Ascending aorta (tissue), 2 donors: ENCODE measurements at places on chromosomes 13 and 19.

- H3K4me1 ChIP-seq, result peaks cover 6% of the 10 kb centered on the region
- H3K36me3 ChIP-seq, result no peaks in the 10 kb centered on the region
- H3K27me3 ChIP-seq, result peaks cover 10% of the 10 kb centered on the region
Measured at GRCh38 chr19:35249146-35249847, 495 bp downstream of the LSR start.

GRCh38 chr13:83895994-83896580 is 13.8 kb upstream of the SLITRK1 start:
- no peaks in the 10 kb centered on the region for H3K36me3 ChIP-seq
- no peak for DNase-seq
- no peaks in the 10 kb centered on the region for H3K27me3 ChIP-seq
- H3K4me3 ChIP-seq, result no peak overlapping the region

- no peaks in the 10 kb centered on the region for H3K36me3 ChIP-seq
- no peaks in the 10 kb centered on the region for H3K4me1 ChIP-seq
- no peak overlapping the region for H3K27ac ChIP-seq
- H3K4me3 ChIP-seq, result no peak overlapping the region
- DNase-seq, result no peak
Measured at GRCh38 chr19:7729831-7730285, 2.1 kb downstream of the CLEC4G start.

- H3K36me3 ChIP-seq, result no peaks in the 10 kb centered on the region
- H3K4me3 ChIP-seq, result no peak overlapping the region
- H3K4me1 ChIP-seq, result no peaks in the 10 kb centered on the region
- no peak overlapping the region for H3K27ac ChIP-seq
- H3K27me3 ChIP-seq, result no peaks in the 10 kb centered on the region
Measured at GRCh38 chr13:37395544-37395943, 203.0 kb downstream of the POSTN start.

GRCh38 chr13:46341112-46341711 is 45.8 kb downstream of the RUBCNL start:
- no peaks in the 10 kb centered on the region for H3K27me3 ChIP-seq
- no peaks in the 10 kb centered on the region for H3K36me3 ChIP-seq
- no peak overlapping the region for H3K27ac ChIP-seq
- no peak for DNase-seq

GRCh38 chr13:80605011-80605410 is 264.1 kb upstream of the SPRY2 start:
- H3K4me3 ChIP-seq, result no peak overlapping the region
- H3K4me1 ChIP-seq, result no peaks in the 10 kb centered on the region
- no peaks in the 10 kb centered on the region for H3K27me3 ChIP-seq
- DNase-seq, result no peak

GRCh38 chr13:107999751-108000150 is 215.6 kb downstream of the LIG4 start:
- no peak for DNase-seq
- H3K4me1 ChIP-seq, result no peaks in the 10 kb centered on the region
- H3K27ac ChIP-seq, result no peak overlapping the region
- H3K36me3 ChIP-seq, result no peaks in the 10 kb centered on the region
- H3K4me3 ChIP-seq, result no peak overlapping the region

GRCh38 chr13:41973247-41973741 is 12.4 kb upstream of the VWA8 start:
- DNase-seq, result no peak
- H3K27ac ChIP-seq, result no peak overlapping the region
- H3K36me3 ChIP-seq, result no peaks in the 10 kb centered on the region
- no peaks in the 10 kb centered on the region for H3K4me1 ChIP-seq

DNA sequence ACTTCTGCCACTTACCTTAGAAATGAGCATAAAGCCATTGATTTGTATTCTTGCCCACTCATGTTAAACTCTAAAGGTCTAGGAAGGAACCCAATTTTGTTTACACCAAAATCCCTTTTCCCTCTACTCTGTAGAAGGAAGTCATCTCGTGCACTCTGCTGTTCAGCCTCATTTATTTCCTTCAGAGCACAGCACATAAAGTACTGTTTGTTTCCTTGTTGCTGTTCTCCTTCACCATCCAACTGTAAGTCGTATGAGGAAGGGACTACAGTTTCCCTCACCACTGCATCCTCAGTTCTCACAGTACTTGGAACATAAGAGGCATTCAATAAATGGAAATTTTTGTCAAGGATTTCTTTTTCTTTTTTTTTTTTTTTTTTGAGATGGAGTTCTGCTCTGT is 24.6 kb downstream of the CDADC1 start:
- DNase-seq, result no peak
- no peaks in the 10 kb centered on the region for H3K27me3 ChIP-seq
- no peaks in the 10 kb centered on the region for H3K4me1 ChIP-seq

DNA sequence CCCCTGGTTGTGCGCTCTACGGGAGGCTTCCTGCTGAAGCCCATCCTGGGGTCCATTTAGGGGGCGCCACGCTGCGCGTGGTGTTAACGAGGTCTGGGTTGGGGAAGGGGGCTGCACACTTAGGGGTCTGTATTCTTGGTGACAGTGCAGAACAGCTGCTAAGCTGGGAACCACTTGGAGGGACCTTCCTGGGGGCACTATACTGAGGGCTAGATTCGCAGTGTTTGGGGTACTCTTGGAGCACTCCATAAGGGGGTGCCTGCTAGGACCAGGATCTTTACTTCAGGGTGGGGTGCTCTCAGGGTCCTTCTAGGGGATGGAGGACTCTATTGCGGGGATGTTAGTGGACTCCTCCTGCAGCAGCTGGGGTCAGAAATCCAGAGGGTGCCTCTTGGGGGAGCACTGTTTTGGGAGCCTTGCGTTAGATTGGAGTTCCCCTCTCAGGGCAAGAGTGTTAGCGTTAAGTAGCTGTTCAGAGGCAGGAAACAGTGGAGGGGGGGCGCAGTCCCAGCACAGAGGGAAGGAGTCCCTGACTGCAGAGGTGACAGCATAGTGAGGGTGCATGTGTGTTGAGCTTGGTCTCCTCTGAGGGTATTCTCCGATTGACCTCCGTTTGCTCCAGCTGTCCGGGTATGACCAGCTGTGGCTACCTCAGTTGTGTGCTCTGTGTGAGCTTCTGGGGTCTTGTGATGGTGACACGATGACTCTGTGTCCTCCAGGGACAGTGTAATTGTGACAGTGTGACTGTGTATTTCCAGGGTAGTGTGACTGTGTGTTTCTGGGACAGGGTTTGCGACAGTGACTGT is 1.1 kb downstream of the PDE4A start:
- DNase-seq, result no peak
- peaks cover 50% of the 10 kb centered on the region for H3K27me3 ChIP-seq
- H3K4me1 ChIP-seq, result peaks cover 21% of the 10 kb centered on the region
- peak overlapping the region; percentile 9 for H3K4me3 ChIP-seq

DNA sequence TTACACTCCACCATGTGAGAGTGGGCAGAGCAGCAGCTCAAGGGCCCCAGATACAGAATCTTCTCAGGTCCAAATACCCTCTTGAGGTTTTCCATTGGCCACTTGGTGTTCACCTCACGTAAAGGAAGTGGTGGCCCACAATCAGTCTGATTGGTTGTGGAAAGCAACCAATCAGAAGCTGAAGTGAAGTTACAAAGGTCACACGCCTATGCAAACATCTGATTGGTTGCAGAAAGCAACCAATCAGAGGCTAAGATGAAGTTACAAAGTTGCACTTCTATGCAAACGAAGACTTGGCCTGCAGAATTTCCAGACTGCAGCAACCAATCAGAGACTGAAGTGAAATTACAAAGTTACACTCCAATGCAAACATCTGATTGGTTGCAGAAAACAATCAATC is 14.3 kb upstream of the TM9SF2 start:
- DNase-seq, result no peak
- no peaks in the 10 kb centered on the region for H3K36me3 ChIP-seq
- no peaks in the 10 kb centered on the region for H3K4me1 ChIP-seq
- no peaks in the 10 kb centered on the region for H3K27me3 ChIP-seq
- H3K4me3 ChIP-seq, result no peak overlapping the region

DNA sequence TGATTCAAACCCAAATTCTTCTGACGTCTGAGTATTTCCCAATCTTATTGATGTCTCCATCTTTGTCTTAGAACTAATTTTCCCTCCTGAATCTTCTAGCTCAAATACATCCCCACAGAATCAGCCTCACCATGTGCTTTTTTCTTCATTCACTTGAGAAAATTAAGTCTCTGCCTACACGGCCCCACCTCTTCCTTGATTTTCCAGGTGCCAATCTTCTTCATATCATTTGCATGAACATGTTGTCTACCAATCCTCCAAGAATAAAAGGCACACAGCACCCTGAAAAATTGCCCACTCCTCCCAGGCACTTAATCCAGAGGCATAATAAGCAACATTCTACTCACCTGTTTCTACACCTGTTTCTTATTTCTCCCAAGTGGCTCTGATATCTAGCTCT is 408.1 kb upstream of the NBEA start:
- no peak overlapping the region for H3K27ac ChIP-seq
- no peaks in the 10 kb centered on the region for H3K4me1 ChIP-seq
- H3K27me3 ChIP-seq, result no peaks in the 10 kb centered on the region
- H3K4me3 ChIP-seq, result no peak overlapping the region
- H3K36me3 ChIP-seq, result no peaks in the 10 kb centered on the region

GRCh38 chr13:39397226-39397895 is 205.6 kb downstream of the LHFPL6 start:
- peak overlapping the region; percentile 35 for H3K4me3 ChIP-seq
- no peaks in the 10 kb centered on the region for H3K27me3 ChIP-seq
- peak overlapping the region; percentile 80 for H3K27ac ChIP-seq

DNA sequence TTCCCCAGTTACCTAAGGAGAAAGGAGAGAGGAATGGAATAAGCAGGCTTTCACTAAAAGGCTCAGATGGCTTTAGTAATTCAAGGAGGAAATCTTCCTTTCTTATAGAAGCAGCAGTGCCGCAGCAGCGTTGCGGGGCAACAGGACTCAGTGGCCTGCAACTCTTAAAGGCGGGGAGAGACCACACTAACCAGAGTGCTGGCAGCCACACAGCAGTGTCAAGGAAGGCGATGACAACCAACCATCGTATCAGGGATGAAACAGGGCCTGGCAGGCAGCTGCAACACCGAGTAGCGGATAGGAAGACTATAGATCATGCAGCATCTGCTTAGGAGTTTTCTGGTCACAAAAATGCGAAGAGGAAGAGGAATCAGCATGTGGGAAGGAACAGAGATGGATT is 106.0 kb downstream of the ERCC5 start:
- DNase-seq, result no peak
- no peak overlapping the region for H3K27ac ChIP-seq
- no peak overlapping the region for H3K4me3 ChIP-seq
- no peaks in the 10 kb centered on the region for H3K4me1 ChIP-seq

DNA sequence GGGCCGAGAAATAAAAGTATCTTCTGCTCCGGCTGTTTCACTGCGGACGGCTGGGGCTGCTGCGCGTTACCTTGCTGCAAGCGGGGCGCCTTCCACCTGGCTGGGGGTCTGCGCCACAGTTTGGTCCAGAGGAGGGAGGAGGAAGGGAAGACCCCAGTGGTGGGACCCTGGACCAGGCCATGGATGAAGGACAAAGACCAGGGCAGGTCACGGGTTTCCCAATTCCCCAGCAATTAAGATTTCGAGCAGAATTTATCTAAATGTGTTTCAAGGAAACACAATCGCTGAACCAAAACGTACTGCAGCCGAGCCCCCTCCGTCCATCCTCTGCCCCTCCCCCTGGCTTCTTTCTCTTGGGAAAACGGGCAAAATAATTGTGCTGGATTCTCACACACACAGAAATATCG is 2.9 kb downstream of the SOX1 start:
- H3K4me3 ChIP-seq, result no peak overlapping the region
- H3K27me3 ChIP-seq, result peaks cover 10% of the 10 kb centered on the region
- H3K27ac ChIP-seq, result no peak overlapping the region
- peaks cover 3% of the 10 kb centered on the region for H3K4me1 ChIP-seq
- H3K36me3 ChIP-seq, result no peaks in the 10 kb centered on the region
- no peak for DNase-seq

DNA sequence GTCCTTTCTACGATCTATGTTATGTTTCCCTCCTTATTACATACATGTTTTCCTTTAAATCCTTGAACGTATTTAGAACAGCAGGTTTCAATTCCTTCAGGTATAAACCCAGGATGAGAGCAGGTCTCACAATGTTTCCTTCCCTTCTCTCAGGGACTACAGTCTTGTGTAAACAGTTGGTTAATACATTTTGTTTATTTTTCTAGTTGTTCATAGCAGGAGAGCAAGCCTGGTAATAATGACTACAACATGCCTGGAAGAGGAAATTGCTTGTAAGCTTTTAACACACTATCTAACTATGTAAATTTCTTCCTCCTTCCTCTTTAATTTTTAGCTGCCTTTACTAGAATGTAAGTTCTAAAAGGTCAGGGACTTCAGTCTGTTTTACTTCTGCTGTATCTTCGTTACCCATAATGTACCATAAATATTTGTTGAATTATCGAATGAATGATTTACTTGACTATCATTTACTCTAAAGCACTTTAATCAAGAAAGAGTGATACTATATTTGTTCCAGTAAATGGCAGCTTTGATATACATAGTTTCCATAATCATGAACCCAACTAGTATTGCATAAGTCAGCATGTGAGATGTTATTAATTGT is 28.9 kb upstream of the TNFRSF19 start:
- H3K4me1 ChIP-seq, result no peaks in the 10 kb centered on the region
- H3K4me3 ChIP-seq, result no peak overlapping the region
- no peak overlapping the region for H3K27ac ChIP-seq
- no peak for DNase-seq

GRCh38 chr13:92830821-92831220 is 395.8 kb upstream of the GPC6 start:
- no peaks in the 10 kb centered on the region for H3K27me3 ChIP-seq
- H3K27ac ChIP-seq, result peak overlapping the region; percentile 9

DNA sequence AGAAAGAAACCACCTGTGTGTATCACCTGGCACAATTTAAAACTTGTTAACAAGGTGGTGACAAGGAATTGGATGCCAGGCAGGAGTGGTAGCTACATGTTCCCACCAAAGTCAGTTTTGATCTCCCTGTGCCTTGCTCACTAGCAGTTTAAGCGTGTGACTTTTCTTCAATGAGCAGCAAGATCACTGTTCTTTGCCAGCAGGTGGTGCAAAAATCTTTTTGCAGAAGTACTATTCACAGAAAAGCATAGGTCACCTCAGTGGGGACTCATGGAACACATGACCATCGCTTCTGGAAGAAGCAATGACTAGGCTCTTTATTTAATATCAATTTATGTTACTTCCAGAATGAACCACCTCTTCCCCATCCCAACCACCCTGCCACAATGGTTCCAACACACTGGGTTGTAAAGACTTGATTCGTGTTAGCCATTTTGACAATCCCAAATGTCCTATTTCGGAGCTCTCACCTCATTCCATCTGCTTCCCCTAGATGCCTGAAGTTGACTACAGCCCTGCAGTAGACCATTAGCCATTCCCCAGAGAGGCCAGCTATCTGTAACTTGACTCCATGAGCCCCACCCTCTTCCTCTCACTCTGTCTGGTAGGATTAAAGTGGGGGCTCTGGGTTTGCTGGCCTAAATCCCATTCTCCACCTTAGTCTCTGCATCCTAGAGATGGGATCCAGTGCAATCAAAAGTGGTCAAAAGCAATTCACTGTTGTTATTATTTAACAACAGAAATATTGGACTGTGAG is 59.1 kb upstream of the TNFRSF19 start:
- H3K27ac ChIP-seq, result no peak overlapping the region
- H3K27me3 ChIP-seq, result no peaks in the 10 kb centered on the region
- no peak for DNase-seq
- no peak overlapping the region for H3K4me3 ChIP-seq
- no peaks in the 10 kb centered on the region for H3K4me1 ChIP-seq

GRCh38 chr13:78103936-78104335 is 185.3 kb upstream of the EDNRB start:
- no peak overlapping the region for H3K4me3 ChIP-seq
- H3K4me1 ChIP-seq, result no peaks in the 10 kb centered on the region
- H3K27ac ChIP-seq, result no peak overlapping the region

- no peak for DNase-seq
- no peaks in the 10 kb centered on the region for H3K27me3 ChIP-seq
- H3K36me3 ChIP-seq, result peaks cover 27% of the 10 kb centered on the region
- no peak overlapping the region for H3K27ac ChIP-seq
Measured at GRCh38 chr13:21413013-21413412, 46.1 kb downstream of the ZDHHC20 start.
